ENCODE measurements at places on chromosomes 6 and 20.

- no peak for DNase-seq
Measured at GRCh38 chr6:14804785-14805210, 441.1 kb upstream of the JARID2 start.

- no peak for DNase-seq
Measured at GRCh38 chr6:111477481-111477938, 5.5 kb downstream of the REV3L start.

GRCh38 chr6:167146977-167147376, 10.8 kb downstream of the GPR31 start:
- DNase-seq: no peak

- no peak for DNase-seq
Measured at GRCh38 chr20:13401596-13401995, 180.5 kb downstream of the ISM1 start.

DNA sequence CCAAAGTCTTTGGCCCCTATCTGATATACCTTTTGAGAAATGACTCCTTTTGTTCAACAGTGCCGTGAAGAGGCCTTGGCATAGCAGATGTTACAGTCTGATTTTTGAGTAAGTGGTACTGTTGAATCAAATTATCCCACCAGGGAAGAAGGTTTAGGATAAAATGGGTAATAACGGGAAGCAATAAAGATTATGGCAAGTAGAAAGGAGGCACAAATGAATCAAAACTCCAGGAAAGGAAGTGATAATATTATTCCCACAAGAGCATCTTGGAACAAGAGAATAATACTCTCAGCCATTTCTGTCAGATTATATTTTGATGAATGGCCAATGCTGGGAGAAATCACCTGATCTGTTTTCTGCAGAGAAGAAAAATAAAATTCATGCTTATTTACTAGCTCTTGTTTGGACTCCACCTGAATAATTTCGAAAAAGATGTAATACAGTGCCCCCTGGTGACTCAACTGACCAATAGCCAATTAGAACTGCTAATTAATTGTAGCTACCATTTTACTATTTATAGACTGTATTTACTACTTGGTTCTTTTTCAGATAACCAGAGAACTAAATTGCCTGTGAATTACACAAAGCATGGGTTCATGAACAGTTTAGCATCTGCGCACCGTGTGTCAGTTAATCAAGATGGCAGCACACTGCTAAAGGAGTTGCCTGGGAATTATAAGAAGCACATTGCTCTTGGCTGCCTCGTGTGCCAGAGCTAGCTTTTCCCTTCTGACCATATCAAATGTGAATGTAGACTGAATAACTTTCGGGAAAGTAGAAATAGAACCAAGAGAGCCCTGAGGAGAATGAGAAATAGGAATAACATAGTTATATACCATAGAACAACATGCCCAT, 78.5 kb upstream of the TRDN start:
- DNase-seq: no peak

DNA sequence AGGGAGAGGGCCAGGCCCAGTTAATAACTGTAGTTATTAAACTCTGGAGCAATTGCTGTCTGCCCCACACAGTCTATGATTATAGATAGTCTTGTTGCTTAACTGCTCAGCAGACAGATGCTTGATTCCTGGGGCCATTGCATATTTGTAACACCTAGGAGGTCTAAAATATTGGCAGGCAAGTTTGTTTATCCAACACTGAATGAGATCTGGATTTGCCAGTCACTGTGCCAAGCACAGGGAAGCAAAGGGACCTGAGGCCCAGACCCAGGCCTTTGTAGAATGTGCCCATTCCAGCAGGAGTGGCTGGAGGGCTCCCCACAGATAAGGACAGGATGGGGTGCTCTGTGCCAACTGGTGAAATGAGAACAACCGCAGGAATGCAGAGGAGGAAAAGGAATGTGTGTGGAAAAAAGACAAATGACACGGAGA, 17.6 kb upstream of the ENTPD6 start:
- DNase-seq: peak; percentile 13

DNA sequence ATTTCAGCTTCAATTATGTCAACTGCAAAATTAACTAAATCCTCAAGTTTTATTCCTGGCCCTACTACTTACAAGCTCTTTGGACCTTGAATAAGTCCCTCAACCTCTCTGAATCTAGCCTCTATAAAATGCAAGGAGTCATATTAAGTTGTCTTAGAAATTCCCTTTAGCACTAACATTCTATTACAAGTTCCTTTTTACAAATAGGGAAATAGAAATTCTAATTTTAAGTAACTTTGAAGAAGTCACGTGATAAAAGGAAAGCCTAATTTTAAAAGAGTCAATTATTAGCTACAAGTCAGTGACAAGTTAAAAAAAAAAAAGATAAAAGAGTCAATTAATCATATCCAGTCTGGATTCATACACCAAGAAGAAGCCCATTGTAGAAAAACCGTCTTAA, 24.6 kb upstream of the GTF3C6 start:
- DNase-seq: no peak

DNA sequence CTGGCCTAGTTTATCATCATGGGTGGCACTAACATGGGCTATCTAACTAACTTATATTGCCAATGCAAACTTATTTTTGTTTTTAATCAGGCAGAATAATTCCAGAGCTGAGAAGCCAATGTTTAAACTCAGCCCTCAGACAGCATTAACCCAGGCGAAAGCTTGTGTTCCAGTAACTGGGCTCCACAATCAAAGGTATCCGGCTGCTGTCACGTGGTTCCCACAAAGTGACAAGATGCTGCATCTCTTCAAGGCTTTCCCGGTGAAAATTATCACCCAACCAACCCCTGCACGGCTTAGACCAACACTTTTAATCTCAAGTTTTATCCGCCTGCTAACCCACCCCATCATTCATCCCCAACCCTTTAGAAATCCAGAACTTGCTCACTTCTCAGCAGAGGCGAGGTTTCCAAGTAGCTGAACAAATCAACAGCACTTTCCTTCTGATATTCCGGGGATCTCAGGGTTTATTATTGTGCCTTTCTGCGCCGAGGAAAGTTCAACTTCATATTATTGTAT, 885 bp downstream of the MTCL3 start:
- no peak for DNase-seq

- no peak for DNase-seq
Measured at GRCh38 chr6:21143645-21144044, 449.9 kb upstream of the SOX4 start.

Measured in T1000 (cell line).